Hypothalamus (tissue), 51 donors: ENCODE measurements at places on chromosomes 3 and 15.

- DNase-seq, result no peak
Measured at GRCh38 chr3:176926034-176926433, 271.2 kb downstream of the TBL1XR1 start.

DNA sequence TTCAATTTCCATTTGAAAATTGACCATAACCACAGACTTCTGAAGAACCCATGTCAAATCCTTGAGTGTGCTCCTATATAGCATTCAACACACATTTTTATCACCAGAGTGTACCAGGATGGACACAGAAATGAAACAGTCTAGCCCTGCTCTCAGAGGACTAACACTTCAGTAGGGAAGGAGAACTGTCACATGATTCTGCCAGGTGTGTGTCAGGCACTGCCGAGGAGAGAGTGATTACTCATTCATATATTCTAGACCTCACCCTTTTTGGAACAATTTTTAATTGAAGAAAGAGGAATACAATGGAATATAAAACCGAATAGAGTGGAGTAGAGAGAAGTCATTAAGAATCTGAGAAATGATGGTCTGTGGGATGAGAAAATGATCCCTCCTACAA, 125.8 kb downstream of the ERC2 start:
- DNase-seq, result no peak

DNA sequence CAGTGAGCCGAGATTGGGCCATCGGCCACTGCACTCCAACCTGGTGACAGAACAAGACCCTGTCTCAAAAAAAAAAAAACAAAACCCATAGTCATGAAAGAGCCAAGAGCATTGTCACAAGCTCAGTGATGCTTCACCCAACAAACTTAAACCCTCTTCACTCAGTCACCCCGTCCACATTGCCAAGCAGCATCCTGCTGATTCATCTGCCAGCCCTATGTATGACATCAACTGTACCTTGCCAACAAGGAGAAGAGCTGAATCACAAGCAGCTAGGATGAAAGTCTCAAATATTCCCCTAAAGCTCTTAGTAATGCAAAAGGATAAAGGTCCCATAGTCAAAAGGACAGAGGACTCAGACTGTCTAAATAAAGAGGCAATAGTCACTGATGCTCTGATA, 90.0 kb downstream of the ANO10 start:
- no peak for DNase-seq

GRCh38 chr3:118101891-118102290, 932.8 kb downstream of the IGSF11 start:
- DNase-seq, result no peak

DNA sequence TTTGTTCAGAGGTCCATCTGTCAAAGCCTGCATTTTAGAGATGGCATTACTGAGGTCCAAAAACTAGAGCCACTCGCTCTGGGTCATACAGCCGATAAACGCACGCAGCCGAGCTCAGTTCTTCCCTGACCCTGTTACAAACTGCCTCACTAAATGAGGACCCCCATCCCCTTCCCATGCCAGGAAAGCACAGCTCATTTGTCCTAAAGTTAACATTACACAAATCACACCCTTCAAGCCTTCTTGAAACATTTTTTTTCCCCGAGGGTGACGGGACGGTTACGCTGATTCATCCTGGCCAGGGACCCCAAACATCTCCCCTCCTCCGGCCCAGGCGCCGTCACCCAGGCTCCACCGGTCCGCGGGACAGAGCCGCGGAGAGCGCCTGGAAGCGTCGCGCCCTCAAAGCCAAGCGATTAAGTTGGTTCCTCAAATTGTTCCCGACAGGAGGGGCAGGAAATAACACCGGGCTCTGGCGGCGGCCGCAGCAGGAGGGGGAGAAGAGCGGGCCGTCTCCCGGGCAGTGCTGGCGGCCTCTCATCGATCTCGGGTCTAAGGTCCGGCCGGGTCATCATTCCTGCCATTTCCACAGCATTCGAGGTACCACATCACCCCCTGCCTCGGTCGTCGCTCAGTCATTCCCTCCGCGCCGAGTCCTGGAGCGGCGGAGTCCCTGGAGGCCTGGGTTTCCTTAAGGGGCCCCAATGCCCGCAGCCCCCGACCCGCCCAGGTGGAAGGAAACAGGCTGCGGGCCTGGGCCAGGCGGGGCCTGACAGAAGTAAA, 619 bp upstream of the CMTM8 start:
- DNase-seq, result no peak

DNA sequence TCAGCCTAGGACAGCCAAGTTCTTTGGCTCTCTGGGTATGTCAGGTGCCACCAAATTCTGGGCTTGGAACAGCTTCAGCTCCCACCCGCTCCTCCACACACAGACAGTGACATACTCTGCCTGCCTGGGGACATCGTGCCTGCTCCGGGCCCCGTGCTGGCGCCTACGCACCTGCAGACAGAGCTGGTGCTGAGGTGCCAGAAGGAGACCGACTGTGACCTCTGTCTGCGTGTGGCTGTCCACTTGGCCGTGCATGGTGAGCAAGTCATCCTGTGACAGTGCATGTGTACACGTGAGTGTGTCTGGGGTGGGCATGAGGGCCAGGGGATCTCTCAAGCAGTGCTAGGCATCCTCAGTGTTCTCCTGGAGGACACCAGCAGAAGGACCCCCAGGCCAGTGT, 922 bp downstream of the IL17RC start:
- DNase-seq, result no peak

DNA sequence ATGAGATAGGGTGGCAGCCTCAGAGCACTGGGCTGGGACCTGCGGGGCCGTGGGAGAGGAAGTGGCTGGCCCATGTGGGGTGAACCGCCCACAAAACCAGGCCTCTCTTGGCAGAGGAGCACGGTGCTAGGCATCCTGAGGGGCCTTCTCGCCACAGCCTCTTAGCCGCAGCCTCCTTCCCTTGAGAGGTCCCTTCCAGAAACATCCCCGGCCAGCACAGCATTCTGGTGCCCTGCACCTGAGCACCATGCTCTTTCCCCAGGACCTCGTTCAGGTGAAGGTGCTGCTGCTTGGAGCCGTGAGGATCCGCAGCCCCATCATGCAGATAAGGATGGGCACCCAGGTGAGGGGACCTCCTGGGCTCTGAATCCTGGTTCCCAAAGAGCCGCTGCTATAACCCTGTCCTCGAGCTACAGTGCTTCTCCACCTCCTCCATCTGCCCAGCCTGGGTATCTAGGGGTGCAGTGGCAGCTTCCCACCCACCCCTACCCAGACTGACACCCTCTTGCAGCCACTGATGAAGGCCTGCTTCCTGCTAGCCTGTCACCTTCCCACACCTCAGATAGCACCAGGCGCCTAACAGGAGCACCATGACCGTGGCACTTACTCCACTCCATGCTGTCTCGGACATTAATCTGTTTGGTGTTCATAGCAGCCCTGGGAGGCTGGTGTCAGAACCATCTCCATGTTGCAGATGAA, 11.2 kb upstream of the TXNRD3 start:
- no peak for DNase-seq

GRCh38 chr15:70271422-70272088, 173.8 kb upstream of the TLE3 start:
- no peak for DNase-seq

GRCh38 chr3:24401090-24401810, 93.4 kb downstream of the THRB start:
- DNase-seq, result no peak

- no peak for DNase-seq
Measured at GRCh38 chr3:166279636-166280035, 442.4 kb upstream of the BCHE start.

GRCh38 chr3:66253790-66254620, 33.2 kb downstream of the SLC25A26 start:
- no peak for DNase-seq

- DNase-seq, result no peak
Measured at GRCh38 chr3:5141760-5142159, 19.7 kb downstream of the ARL8B start.

DNA sequence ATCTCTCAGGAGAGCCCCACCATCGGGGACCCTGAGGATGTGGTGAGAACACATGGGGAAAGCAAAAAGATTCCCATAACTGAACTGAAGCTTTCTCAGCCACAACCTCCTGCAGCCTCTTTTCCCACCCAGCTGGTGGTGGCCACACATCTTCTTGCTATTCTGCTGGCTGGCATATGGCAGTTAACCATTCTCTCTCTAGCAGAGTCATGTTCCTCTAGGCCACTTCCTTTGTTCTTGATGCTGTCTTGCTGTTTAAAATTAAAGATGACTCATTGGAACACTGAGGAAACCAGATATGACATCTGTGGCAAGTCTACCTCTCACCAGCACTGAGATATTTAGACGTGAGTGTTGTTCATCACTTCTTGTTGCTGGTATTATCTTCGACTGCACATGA, 180.3 kb upstream of the ROBO2 start:
- DNase-seq, result no peak

DNA sequence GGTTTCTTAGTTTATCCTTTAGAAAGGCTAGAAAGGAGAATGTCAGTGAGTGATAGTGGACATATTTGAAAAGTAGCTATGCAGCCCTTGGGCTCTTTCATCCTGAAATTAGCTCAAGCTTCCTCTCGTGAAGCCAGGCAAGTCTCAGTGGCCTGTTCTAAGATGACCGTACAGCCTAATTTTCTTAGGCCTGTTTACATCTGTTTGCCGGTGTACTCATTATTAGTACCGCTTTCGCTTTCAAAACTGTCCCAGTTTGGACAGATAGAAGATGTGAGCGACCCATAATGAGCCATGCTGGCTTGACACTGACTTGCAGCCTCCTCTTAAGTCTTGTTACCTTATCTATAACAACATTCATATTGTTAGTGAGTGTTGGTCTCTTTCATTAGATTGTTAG, 5.7 kb upstream of the ARL14 start:
- no peak for DNase-seq

DNA sequence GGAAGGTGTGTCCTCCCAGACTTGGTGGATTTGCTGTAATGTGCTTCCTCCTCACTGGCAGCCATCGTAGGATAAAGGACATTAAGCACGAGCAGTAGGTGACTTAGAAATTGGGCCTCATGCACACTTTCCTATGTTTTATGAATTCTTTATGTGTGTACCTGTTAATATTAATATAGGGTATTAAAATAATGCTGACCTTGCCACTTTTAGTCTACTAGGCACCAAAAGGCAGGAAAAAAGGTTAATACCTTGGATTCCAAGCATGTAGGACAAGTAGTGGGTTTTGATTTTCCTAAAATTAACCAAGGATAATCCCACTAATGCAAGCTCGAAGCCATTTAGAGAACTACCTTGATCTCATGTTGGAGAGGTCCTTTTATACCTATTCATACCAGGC, 55.9 kb downstream of the ADAMTSL3 start:
- DNase-seq, result no peak

DNA sequence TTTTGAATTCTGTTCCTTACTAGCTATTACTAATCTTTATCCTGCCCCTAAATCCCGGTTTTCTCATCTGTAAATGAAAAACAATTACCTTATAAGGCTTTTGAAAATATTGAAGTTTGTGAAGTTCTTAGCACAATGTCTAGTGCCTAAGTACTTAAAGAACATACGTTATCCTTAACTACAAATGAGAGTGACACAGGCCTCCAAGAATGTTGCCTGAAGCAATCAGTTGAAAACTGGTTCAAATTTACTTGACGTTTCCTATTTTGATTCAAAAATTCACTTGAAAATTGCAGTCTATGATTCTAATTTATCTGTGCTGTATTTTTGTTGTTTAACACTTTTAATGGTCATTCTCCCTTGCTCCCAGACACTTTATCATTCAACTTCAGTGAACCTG, 3.2 kb downstream of the SENP7 start:
- DNase-seq, result no peak

GRCh38 chr3:37093481-37093880, 80.9 kb downstream of the LRRFIP2 start:
- DNase-seq, result no peak

DNA sequence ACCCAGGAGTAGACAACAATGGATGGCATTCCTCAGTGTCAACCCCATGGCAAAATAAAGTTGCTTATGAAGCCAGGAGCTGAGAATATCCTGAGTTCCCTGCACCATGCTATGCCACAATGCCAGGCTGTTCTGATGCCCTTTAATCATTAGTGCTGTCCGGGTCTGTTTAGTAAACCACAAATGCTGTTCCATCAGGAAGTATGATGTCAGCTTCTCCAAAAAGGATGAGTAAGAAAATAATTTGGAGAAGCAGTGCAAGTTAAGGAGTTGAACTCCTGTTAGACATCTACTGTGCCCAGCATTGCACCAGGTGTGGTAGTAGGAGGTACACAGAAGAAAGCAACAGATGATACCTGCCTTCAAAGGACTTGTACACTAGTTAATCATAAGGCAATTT, 67.9 kb upstream of the GUCA1C start:
- DNase-seq, result no peak

DNA sequence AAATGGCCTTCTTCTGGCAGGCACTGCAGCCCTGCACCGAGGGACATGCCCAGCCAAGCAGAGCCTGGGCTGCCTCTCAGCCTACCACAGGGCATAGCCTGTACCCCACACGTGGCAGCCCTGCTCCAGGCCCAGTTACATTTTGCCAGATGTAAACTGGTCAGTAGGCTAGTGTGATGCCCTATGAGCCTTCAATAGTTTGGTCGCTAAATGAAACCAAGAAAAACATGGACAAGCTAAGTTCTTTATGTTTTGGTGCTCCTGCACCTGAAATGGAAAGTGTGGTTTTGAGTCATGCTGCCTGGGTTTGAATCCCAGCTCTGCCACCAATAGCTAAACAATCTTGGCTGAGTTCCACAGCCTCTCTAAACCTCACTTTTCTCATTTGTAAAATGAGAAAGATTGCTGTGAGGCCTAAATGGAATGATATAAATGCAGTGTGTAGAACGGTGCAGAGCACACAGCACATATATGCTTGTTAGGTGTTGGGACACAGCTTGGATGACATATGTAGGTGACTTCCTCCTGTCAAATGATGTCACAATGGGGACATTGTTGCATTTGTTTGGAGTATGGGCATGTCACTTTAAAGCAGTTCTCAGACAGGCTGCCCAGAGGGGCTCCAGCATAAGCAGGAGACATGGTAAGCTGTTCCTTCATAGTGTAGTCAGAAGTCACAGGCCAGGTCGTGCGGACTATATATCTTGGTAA, 57.4 kb downstream of the ZBTB38 start:
- no peak for DNase-seq

DNA sequence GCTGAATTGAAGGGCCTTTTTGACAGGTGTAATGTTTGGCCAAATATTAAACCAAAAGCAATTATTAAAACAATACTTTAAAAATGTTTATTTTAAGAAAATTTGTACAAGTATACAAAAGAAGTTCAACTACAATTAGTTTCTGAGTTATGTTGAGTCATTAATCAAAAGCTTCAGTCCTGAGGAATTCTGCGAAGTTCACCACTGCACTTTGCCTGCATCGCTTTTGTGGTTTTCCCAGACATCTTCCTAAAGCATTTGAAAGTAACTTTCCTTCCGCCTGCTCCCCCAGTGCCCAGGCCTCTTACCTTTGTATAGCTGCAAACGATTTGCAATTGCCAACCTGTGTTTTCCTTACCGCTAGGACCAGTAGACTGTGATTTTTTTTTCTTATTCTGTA, 69.5 kb downstream of the KCNAB1 start:
- DNase-seq, result no peak

DNA sequence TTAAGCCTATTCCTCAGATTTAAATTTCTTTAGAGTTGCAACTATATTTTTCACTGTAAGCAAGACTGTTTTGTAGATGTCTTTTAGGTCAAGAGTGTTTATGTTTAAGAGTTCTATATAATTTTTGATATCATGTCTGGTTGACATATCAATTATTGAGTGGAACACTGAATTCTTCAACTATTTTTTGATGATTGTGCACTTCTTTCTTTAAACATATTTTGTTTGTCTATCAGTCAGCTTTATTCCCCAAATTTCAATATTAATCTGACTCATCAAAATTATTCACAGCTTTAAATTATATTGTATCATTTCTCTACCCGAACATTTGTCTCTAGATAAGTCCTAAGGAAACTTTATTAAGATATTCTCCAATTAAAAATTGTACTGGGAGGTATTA, 933.6 kb upstream of the ROBO1 start:
- DNase-seq, result no peak
